ENCODE measurements at places on chromosomes 1 and 21.

GRCh38 chr21:35035116-35035515 is 14.0 kb downstream of the RUNX1 start:
- no peak for DNase-seq

DNA sequence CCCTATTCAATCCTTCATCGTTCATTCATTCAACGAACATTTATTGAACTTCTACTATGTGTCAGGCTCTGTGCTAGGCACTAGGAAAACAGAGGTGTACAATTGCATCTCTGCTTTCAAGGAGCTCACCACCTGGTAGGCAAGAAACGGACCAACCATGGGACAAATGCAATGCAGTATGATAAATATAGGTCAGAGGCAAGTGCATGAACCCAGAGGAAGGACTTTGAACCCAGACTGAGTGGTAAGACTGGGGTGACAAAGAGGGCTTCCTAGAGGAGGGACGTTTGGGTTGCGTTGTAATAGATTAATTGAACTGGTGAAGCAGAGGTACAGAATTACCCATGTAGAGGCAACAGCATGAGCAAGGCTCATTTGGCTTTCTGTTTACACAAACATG is 16.4 kb downstream of the CD2 start:
- no peak for DNase-seq

DNA sequence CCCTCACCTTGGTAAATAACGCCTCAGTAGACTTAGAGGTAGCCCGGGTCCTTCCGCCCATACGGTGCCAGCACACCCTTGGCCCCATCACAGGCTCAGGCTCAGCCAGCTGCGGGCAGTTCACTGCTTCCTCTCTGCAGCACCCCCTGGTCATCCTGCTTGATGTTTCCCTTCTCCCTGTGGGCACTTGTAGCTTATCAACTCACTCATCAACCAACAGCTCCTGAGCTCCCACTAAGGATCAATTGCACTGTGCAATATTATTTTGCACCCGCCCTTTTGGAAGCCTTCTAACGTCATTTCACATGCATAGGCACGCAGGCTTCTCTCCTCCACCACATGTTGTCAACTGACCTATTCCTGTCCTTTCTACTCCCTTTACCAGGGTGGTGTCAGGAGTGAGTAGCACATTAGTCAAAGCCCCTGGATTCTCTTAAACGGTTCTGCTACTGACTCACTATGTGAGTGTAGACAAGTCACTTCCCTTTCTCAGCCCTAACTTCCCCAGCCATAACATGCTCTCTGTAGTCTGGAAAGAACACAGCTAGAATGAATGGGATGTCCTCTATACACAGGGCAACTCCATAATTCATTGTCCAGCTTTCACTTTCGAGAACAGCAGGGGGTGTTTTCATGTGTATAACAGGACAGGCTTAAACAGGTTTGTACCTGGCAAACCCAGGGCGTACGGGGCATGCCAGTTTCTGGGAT is 47.1 kb upstream of the IRF2BP2 start:
- no peak for DNase-seq

- no peak for DNase-seq
Observed at GRCh38 chr1:157771661-157772425, 5.1 kb downstream of the FCRL2 start.

GRCh38 chr1:175927944-175928343 is 184.5 kb upstream of the TNR start:
- DNase-seq: no peak
